Activated CD8-positive, alpha-beta memory T cell treated with anti-CD3 and anti-CD28 coated beads for 4 hours (primary cell): ENCODE measurements at places on chromosomes 5 and 9.

DNA sequence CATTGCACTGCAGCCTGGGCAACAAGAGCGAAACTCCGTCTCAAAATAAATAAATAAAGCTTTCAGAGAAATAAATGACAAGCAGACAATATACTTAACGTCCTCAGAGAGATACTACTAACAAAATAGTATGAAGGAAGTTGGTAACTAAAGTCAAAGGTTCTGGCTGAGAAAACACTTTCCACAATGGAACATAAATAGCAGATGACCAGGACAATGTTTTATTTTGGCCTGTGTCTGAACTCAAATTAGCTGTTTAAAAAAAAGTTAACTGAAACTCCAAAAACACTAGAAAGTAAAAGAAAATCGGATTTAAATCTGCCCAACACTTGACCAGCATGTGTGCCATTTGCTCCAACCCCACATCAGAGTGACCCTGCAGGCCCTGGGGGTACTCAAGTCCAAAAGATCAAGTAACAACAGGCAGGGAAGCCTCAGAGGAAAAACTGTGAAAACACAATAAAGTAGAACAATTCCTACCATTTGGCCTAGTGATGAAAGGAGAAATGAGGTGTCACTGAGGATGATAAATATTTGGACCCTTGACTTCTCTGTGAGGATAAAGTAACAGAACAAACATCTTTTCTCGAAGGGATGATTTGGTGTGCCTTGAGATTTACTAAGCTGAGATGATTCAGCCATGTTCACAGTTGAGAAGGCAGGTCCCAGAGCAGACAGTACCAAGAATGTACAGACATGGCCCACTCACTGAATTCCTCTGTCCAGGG is 47.7 kb downstream of the LHFPL2 start:
- no peak for DNase-seq

DNA sequence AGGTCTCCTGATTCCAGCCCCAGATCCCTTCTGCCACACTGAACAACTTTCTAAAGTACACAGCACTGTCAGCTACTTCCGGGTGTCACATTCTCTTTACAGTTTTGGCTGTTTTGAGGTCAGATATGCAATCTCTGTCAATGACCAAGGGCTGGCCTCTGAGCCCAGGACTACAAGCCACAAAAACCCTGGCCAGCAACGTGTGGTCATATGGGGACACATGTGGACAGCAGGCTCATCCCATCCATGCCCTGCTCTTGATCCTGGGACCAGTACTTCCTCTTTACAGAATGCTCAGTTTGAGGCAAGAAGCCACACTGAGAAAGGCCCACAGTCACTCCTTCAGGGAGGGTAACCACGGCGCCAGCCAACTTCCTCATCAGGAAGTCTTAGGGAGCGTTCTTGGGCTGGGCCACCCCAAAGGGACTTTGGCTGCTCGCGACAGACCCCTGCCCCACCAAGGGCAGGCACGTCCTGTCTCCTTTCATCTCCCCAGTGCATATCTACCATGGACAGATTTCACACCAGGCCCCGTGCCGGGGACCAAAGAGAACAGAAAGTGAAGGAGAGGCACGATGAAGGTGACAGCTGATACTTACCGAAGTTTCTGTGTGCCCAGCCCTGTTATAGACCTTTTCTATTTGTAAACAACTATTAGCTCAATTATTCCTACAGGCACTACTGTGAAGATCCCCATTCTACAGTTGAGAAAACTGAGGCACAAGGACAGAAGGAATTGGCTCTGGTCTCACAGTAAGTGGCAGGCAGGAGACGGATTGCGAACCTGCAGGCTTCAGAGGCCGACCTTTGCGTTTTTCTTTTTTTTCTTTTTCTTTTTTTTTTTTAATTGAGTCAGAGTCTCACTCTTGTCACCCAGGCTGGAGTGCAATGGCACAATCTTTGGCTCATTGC is 37.3 kb downstream of the STK10 start:
- DNase-seq = no peak

DNA sequence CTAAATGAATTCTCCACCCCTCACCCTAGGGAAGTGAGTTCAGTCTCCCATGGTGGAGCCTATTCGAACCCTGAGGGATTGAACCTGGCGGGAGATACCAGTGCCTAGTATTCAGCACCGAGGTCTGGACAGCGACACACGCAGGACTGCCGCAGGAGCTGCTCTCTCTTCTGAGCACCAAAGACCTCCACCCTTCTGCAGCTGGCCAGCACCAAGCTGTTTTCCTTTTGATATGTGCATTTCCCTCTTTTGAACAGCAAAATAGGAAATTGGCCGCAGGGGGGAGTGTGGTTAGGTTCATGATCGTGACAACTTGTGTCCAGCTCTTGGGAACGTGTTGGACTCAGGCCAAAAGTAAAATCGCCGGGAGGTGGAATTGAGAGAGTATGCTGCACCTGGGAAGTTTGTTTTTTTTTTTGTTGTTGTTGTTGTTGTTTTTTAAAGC is 1.2 kb upstream of the PCSK1 start:
- no peak for DNase-seq

GRCh38 chr5:133698646-133699526 is 86.5 kb upstream of the FSTL4 start:
- no peak for DNase-seq

- no peak for DNase-seq
These were observed 36.4 kb upstream of the ANGPTL2 start for GRCh38 chr9:127158786-127159324.

DNA sequence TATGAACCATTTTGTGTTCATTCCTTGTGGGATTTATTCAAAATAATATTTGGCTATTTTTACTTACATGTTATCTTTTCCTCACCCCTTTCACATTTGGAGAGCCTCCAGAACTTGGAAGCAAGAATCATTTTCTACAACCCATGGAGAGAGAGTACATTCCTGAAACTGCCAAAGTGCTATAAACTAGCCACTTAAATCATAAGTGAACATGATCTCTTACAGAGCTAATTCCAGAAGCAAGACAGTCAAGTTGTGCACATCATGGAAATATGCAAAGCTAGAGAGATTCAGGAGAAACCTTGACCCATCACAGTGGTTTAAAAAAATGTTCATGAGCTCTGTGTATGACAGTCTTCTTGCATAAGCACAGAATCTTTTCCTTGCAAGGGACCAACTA is 883.6 kb upstream of the C9orf72 start:
- no peak for DNase-seq

- no peak for DNase-seq
These were observed 141.2 kb upstream of the IER5L start for GRCh38 chr9:129319076-129319937.

- DNase-seq = no peak
These were observed 149.3 kb upstream of the MPDZ start for GRCh38 chr9:13428766-13429165.

DNA sequence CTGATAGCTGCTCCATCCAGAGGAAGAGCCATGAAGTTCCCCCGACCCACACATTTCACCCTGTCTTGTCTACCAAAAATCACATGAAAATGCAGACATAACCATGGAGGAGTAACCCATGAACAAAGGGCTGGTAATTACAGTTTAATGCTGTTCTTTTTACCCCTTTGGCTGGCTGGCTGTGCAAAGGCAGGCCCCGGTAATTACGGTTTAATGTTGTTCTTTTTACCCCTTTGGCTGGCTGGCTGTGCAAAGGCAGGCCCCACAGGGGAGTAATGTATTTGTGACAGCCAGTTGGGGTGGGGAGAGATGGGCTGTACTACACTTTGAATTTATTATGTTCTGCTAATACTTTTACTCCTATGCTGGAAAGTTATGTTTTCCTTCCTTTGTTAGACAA is 41.7 kb downstream of the PIK3R1 start:
- DNase-seq = no peak

DNA sequence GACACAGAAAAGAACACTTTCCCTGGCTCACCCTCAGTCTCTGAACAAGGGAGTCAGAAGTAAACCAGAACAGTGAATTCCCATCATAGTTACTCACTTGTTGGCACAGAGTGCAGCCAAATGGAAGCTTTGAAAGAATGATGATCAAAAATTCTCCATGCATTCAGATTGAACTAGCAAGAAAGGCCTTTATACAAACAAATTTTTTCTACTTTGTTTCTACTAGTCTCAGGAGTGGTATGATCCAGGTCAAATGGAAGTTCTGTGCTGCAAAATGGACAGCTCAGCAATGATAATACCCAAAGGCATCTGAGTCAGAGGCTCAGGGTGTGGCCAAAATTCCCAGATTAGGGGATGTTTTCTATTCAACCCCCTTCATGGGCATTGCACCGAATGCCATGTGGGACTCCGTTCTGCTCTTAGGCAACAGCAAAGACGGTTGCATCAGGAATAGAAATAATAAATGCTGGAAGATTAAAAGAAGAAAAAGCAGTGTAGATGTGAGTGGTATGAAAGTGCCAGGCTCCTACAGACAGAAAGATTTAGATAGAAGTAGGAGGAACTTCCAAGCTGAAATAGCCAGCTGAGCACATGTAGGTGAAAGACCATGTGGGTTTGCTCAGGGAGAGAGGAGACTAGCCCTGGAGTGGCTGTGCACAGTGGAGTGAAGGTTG is 24.0 kb upstream of the ASPN start:
- DNase-seq = no peak

- no peak for DNase-seq
These were observed 27.4 kb upstream of the KCNMB1 start for GRCh38 chr5:170416526-170416925.

- no peak for DNase-seq
These were observed 291.8 kb downstream of the KIAA0825 start for GRCh38 chr5:94326586-94326985.
